ENCODE measurements at places on chromosomes 2 and 18. TPM values are rescaled to one million over a fixed set of nuclear protein-coding genes. Genes with fewer than 3 reads are reported as not detected.

DNA sequence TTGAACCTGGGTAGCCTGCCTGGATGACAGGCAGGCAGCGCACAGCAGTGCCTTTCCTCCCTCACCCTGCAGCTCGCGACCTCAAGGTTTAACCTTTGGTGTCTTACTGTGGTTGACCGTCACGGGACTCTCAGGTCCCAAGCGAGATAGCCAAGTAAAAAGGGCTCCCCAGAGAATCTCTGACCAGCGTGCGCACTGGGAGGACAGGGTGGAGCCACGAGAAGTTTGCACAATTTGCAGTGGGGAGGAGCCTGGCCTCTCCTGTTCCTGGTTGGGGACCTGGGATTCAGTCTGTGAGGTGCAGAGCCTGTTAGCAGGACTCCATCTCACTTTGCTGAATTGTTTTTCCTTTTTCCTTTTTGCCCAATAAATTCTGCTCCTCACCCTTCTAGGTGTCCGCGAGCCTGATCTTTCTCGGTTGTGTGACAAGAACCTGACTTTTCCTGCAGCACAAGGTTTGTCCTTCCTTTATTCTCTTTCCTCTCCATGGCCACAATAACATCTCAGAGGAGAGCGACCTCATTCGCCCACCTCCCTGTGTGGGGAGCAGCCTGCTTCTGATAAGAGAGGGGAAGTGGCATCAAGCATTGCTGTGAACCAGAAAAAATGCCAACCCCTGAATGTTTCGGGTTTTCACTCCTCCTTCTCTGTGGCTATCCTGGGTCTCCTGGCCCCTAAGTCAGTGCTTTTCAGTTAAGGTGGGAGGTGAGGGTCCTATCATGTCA is 36.2 kb downstream of the POU3F3 start:
- no peaks in the 10 kb centered on the region for H3K36me3 ChIP-seq
- DNase-seq, result no peak

DNA sequence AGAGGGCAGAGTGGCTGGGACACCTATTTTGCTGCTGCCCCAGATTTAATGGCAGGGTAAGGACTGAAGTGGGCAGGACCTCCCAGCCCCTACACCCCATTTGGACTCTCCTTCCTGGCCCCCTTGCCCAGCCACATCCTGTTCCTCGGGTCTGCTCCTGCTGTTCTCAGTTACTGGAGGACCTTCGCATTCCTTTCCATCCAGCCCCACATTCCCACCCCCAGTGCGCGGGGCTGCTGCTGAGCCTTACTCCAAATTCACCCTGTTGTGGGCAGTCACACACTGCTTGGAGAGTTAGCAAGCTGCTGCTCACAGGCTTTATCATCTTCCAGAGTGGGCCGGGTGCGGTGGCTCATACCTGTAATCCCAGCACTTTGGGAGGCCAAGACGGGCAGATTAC is 75.2 kb upstream of the SLC14A2 start:
- peaks cover 5% of the 10 kb centered on the region for H3K4me1 ChIP-seq
- no peaks in the 10 kb centered on the region for H3K27me3 ChIP-seq
- no peaks in the 10 kb centered on the region for H3K36me3 ChIP-seq
- no peak for DNase-seq
- H3K4me3 ChIP-seq, result no peak overlapping the region

DNA sequence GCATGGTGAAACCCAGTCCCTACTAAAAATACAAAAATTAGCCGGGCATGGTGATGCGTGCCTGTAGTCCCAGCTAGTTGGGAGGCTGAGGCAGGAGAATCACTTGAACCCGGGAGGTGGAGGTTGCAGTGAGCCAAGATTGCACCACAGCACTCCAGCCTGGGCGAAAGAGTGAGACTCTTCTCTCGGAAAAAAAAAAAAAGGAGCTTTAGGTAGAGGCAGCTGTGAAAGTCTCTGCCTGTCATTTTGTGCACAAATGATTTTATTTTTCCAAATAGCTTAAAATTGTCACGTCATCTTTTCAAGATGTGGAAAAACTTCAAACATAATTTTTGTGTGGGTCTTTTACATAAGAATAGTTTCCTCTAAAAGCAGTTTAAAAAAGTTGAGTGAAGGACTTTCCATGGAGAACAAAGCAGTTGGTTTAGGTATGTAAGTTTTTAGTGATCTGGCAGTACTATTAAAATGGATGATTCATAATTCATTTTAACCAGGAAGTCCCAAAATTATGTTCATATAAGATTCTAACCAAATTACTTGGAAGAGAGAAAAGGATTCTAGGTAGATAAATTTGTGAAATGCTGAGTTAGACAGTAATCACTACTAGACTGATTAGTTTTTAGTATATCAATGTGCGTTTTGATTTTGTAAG is 11.5 kb downstream of the CCNYL1 start:
- H3K4me3 ChIP-seq, result no peak overlapping the region
- H3K36me3 ChIP-seq, result no peaks in the 10 kb centered on the region
- no peak for DNase-seq
- H3K4me1 ChIP-seq, result no peaks in the 10 kb centered on the region

- peaks cover 4% of the 10 kb centered on the region for H3K4me1 ChIP-seq
- H3K27me3 ChIP-seq, result no peaks in the 10 kb centered on the region
- DNase-seq, result no peak
- H3K36me3 ChIP-seq, result peaks cover 3% of the 10 kb centered on the region
- H3K4me3 ChIP-seq, result no peak overlapping the region
These were observed 54.2 kb downstream of the PIEZO2 start for GRCh38 chr18:11095211-11095610.

GRCh38 chr2:214716811-214717560 is 92.5 kb downstream of the BARD1 start:
- no peaks in the 10 kb centered on the region for H3K4me1 ChIP-seq
- no peaks in the 10 kb centered on the region for H3K27me3 ChIP-seq
- no peaks in the 10 kb centered on the region for H3K36me3 ChIP-seq

GRCh38 chr2:70519453-70519852 is 34.2 kb downstream of the TGFA start:
- H3K4me1 ChIP-seq, result peaks cover 14% of the 10 kb centered on the region
- no peaks in the 10 kb centered on the region for H3K27me3 ChIP-seq
- DNase-seq, result no peak
- no peak overlapping the region for H3K4me3 ChIP-seq
- H3K36me3 ChIP-seq, result no peaks in the 10 kb centered on the region

GRCh38 chr2:158968396-158969161 is at the start of gene TANC1:
Gene TANC1 (plus strand): TSS chr2:158968640. CDS start chr2:159065911, 97,271 bp downstream.
- H3K27ac ChIP-seq, result peak within 1 kb of the TSS; percentile 97
- H3K4me1 ChIP-seq, result peaks cover 17% of the 10 kb centered on the region
- H3K36me3 ChIP-seq, result no peaks in the 10 kb centered on the region
- DNase-seq, result peak; percentile 96
- no peaks in the 10 kb centered on the region for H3K27me3 ChIP-seq

DNA sequence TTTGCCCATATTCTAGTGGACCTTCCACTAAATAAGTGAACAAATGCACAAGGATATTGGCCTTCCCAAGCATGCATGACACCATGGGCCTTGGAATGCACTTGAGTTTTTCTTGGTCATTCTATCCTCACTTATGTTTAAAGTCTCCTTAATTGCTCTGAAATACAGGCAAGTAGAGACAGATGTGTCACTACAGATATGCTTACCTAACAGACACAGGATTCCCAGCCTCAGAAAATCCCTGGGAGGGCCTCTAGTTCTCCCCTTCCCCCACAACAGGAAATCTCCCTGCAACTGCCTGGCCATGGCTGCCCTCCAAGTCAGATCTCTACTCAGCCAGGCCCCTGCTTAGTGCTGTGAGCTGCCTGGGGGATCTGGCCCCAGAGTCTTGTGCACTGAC is 445.2 kb downstream of the IRS1 start:
- H3K27ac ChIP-seq, result no peak overlapping the region
- no peak overlapping the region for H3K4me3 ChIP-seq
- DNase-seq, result peak; percentile 23
- no peaks in the 10 kb centered on the region for H3K27me3 ChIP-seq
- no peaks in the 10 kb centered on the region for H3K4me1 ChIP-seq

DNA sequence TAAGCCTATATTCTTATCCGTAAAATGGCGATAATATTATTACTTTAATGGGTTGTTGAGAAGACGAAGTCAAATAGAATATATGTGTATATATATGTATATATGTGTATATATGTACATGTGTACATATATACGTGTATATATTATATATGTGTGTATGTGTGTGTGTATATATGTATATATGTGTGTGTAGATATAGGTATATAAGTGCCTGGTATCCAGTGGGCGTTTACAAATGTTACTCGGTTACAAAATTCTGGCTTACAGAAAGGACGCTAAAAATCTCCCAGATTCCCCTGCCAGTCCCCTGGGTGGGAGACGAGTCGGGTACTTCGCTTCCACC is 295 bp upstream of the MTX2 start:
- peak overlapping the region; percentile 92 for H3K4me3 ChIP-seq
- H3K36me3 ChIP-seq, result no peaks in the 10 kb centered on the region
- H3K27me3 ChIP-seq, result peaks cover 6% of the 10 kb centered on the region

DNA sequence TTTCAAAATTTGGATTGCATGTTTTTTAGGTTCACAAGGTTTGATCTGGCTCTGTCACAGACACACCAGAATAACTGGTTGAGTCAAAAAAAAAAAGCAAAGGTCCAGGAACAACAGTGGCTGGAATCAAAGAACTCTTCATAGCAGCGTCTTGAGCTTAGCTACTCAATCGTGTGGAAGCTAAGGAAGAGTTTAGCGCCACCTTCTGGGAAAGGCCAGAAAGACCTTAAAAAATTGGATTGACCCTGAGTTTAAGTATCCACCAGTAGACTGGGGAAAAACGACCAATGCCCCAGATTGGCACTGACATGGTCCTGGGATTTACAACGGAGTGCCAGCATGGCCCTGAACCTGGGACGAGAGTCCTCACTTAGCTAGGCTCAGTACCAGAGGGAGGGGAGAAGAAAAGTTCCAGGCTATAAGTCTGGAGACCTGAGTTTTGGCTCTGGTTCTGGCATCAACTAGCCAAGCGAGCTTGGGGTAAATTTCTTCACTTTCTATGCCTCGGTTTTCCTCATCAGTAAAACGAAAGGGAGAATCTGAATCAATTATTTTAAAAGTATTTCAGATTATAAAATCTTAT is 71.1 kb upstream of the TFCP2L1 start:
- no peak overlapping the region for H3K27ac ChIP-seq
- no peak overlapping the region for H3K4me3 ChIP-seq
- H3K36me3 ChIP-seq, result peaks cover 33% of the 10 kb centered on the region
- no peaks in the 10 kb centered on the region for H3K4me1 ChIP-seq

DNA sequence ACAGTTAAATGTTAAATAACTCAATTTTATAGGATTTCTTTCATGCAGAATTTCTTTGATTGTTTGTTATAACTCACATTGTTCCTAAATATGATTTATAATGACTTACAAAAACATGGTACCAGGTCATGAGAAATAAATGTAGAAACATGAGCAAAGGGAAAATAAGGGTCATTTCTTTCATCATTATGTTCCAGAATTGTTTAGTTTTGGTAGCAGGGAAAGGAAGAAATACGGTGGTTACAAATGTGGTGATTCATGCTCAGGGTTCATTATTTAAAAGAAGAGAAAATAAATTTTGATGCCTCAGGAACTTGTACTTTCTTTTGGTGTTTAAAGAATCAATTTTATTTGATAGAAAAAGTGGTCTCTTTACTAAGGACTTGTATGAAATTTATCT is 4.4 kb downstream of the LYPD6B start:
- no peak for DNase-seq
- no peaks in the 10 kb centered on the region for H3K4me1 ChIP-seq
- no peak overlapping the region for H3K27ac ChIP-seq
- no peaks in the 10 kb centered on the region for H3K36me3 ChIP-seq

- H3K36me3 ChIP-seq, result no peaks in the 10 kb centered on the region
- no peak for DNase-seq
- H3K4me1 ChIP-seq, result peaks cover 19% of the 10 kb centered on the region
- H3K27ac ChIP-seq, result no peak overlapping the region
These were observed 19.8 kb downstream of the EVX2 start for GRCh38 chr2:176063958-176064357.

DNA sequence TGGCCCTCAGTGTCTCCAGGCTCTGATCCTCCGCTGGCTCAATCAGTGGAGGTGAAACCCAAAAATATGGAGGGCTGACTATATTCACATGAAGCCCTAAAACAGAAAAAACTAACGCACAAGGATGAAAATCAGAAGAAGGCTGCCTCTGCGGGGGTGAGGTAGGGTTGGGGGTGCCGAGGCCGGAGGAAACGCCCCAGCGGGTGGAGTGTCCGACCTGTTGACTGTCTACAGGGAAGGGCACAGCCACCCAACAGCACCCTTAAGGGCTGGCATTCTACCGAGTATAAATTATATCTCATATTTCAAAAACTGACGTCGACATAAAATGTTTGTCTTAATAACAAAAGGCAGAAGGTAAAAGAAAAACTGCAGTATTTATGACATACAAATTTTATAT is 223.5 kb downstream of the HDAC4 start:
- H3K4me1 ChIP-seq, result peaks cover 3% of the 10 kb centered on the region
- H3K27me3 ChIP-seq, result no peaks in the 10 kb centered on the region
- no peak overlapping the region for H3K27ac ChIP-seq

DNA sequence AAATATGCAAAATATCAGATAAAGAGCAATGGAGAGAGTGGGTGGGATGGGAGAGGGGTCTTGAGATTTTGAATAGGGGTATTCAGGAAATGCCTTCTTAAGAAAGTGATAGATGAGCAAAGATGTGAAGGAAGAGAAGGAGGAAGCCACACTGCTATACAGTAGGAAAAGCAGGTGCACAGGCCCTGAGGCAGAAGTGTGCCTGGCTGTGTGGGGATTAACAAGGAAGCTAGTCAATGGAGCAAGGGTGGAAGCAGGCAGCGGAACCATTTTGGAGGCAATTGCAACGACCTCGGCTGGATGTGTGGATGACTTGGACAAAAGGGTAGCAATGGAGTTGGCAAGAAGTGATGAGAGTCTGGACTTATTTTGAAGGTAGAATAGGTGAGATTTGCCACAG is 11.0 kb upstream of the CNGA3 start:
- no peak for DNase-seq
- H3K4me3 ChIP-seq, result no peak overlapping the region
- H3K4me1 ChIP-seq, result no peaks in the 10 kb centered on the region
- no peak overlapping the region for H3K27ac ChIP-seq
- no peaks in the 10 kb centered on the region for H3K36me3 ChIP-seq

Gene CAPG
- total RNA-seq, result 393 TPM

Gene TEX44
- not detected for total RNA-seq

Gene TDRD15
- total RNA-seq, result not detected

Gene ZBTB14
- total RNA-seq, result 14.9 TPM

Gene WDR43
- 40.2 TPM for total RNA-seq

Gene RSAD2
- total RNA-seq, result 11.5 TPM

Gene CCDC68
- total RNA-seq, result 90.4 TPM

Gene ACVR1
- total RNA-seq, result 27.8 TPM

Gene EMX1
- not detected for total RNA-seq

Measured in lung (tissue), 17 donors.